ENCODE measurements at places on chromosomes 5 and 9.

DNA sequence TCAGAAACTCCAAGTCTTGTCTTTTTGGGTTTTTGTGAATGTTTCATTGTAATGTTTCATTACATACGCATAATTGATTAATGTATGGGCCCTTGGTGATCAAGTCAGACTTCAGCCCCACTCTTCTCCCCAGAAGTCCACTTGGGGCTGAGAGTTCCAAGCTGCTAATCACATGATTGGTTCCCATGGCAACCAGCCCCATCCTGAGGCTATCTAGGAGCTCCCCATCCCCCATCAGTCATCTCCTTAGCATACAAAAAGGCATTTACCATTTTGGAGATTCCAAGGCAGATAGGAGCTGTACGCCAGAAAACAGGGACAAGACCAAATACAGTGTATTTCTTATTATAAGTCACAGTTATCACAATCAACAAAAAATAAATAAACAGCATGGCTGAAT, 22.9 kb upstream of the SYK start:
- H3K4me1 ChIP-seq, result peaks cover 3% of the 10 kb centered on the region
- H3K27me3 ChIP-seq, result peaks cover 2% of the 10 kb centered on the region
- no peak overlapping the region for H3K4me3 ChIP-seq
- no peak overlapping the region for H3K27ac ChIP-seq

DNA sequence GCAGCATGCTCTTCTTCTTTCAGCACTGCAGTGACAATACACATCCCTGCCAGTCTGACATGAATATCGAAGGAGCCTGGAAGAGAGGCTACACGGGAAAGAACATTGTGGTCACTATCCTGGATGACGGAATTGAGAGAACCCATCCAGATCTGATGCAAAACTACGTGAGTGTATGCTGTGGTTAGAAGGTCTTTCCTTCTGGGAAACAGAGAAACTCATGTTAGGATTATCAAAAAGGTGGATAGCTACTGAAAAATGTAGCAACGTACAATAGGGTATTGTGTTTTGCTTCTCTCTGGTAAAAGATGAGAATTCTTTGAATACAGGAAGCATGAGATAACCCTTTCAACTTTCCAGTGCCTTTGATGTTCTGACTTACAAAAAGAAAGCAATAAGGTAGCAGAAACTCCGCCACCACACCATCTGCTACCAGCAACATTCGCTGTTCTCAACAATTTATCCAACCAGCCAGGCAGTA, 133.3 kb downstream of the PCSK5 start:
- H3K4me1 ChIP-seq, result peaks cover 18% of the 10 kb centered on the region
- H3K4me3 ChIP-seq, result no peak overlapping the region
- DNase-seq, result no peak
- H3K27me3 ChIP-seq, result no peaks in the 10 kb centered on the region
- H3K27ac ChIP-seq, result peak overlapping the region; percentile 21

DNA sequence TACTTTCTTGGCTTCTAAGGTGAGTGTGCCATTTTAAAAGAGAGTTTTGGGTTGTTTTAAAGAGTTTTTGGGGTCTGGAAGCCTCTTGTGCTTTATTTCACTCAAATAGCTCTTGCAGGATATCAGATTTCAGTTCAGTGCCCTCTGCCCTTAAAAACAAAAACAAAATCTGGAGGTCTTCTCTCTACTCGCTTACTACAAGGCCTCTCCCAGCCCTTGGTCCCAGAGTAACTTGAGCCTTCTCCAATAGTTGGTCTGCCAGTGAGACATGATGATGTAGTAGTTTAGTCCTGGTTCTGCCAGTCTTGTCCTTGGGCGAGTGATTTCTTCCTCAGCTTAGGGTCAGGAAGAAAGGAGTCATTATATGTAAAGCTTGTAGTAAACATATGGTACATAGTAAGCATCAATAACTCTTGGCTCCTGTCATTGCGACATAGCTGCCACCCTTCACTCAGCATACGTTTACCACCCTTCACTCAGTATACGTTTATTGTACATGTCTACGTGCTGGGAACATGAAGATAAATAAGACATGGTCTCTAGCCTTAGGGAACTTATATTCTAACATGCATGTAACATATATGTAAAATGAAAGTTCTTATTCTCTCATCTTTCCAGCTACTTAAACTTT, 147.6 kb downstream of the MAN2A1 start:
- H3K4me3 ChIP-seq, result no peak overlapping the region
- H3K27me3 ChIP-seq, result peaks cover 1% of the 10 kb centered on the region
- peaks cover 6% of the 10 kb centered on the region for H3K36me3 ChIP-seq
- no peak overlapping the region for H3K27ac ChIP-seq
- H3K4me1 ChIP-seq, result peaks cover 5% of the 10 kb centered on the region
- no peak for DNase-seq

- H3K36me3 ChIP-seq, result no peaks in the 10 kb centered on the region
- peaks cover 18% of the 10 kb centered on the region for H3K27me3 ChIP-seq
- H3K27ac ChIP-seq, result no peak overlapping the region
- H3K4me3 ChIP-seq, result no peak overlapping the region
- peaks cover 7% of the 10 kb centered on the region for H3K4me1 ChIP-seq
These were observed 27.4 kb downstream of the LHX2 start for GRCh38 chr9:124038790-124039633.

GRCh38 chr5:138033907-138034306, 1.0 kb upstream of the FAM13B start:
- H3K27ac ChIP-seq, result peak overlapping the region; percentile 63
- H3K27me3 ChIP-seq, result peaks cover 10% of the 10 kb centered on the region
- H3K4me3 ChIP-seq, result peak overlapping the region; percentile 92
- H3K36me3 ChIP-seq, result peaks cover 5% of the 10 kb centered on the region
- peaks cover 17% of the 10 kb centered on the region for H3K4me1 ChIP-seq

DNA sequence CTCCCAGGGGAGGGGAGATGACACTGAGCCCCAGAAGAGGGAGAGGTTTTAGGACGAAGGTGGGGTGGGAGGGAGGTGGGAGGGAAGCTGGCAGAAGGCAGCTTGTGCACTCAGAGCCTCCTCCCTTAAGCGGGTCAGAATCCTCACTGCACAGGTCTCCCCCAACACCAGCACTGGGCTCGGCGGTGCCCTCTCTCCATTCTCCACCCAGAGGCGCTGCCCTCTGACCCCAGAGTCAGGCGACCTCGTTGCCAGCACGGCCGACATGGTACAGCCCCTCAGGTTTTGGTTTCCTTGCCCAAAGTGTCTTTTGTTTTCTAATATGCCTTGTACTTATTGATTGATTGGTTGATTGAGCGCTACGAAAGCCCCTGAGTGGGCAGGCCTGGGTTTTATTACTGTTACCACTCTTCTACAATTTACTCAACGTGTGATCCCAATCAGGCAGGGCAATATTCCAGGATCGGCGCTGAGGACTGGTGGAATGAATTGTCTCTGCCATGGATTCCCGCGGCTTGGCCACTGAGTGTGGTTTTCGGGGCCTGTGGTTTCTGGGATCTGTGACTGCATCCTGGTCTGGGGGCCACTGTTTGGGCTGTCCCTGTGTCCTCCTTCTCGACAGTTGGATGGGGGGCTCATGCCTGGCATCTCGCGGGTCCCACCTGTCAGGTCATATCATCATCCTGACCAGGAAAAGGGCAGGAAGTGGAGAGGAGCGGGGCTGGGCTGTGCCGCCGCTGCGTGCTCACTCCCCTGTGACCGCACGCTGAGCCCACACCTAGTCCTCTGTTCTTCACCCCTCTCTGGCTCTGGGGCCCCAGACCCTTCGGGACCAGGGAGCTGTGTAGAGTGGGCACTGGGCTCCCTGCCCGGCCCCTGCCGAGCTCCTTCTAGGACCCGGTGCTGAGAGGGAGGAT, 9.6 kb upstream of the FCN2 start:
- no peak for DNase-seq
- no peaks in the 10 kb centered on the region for H3K36me3 ChIP-seq
- H3K4me3 ChIP-seq, result no peak overlapping the region
- no peak overlapping the region for H3K27ac ChIP-seq
- no peaks in the 10 kb centered on the region for H3K4me1 ChIP-seq
- peaks cover 3% of the 10 kb centered on the region for H3K27me3 ChIP-seq

DNA sequence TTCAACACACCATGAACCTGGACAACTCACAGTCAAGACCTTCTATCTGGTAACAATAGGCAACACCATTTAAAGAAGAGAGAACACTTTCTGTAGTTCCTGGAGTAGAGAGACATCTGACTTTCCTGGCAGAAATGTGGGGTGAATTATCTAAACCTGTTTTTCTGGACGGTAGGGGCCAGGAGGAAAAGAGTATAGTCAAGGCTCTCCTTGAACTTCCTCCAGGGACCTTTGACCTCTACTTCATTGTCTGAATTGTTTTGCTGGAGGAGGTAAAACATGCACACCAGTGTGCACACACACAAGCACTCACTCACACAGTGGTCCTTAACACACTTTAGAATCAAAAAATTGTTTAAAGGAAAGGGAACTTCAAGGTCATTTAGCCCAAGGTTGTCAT, 13.2 kb downstream of the S100Z start:
- no peak overlapping the region for H3K4me3 ChIP-seq
- no peak overlapping the region for H3K27ac ChIP-seq
- peaks cover 5% of the 10 kb centered on the region for H3K4me1 ChIP-seq
- no peaks in the 10 kb centered on the region for H3K27me3 ChIP-seq

DNA sequence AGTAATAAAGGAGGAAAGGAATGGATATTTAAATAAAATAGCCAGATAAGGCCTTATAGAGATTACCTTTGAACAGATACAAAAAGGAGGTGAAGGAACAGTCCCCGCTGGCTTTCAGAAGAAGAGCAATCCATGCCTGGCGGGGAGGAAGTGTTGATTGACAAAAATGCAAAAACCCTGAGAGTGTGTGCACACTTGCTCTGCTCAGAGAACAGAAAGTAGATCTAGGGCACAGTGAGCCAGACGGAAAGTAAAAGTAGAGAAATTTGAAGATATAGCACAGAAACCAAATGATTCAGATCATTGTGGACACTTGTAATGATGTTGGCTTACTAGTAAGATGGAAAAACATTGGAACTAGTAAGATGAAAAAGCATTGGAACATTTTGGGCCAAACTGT, 720.6 kb downstream of the PTPRD start:
- no peak overlapping the region for H3K27ac ChIP-seq
- peaks cover 2% of the 10 kb centered on the region for H3K27me3 ChIP-seq
- peaks cover 4% of the 10 kb centered on the region for H3K4me1 ChIP-seq
- no peak overlapping the region for H3K4me3 ChIP-seq

DNA sequence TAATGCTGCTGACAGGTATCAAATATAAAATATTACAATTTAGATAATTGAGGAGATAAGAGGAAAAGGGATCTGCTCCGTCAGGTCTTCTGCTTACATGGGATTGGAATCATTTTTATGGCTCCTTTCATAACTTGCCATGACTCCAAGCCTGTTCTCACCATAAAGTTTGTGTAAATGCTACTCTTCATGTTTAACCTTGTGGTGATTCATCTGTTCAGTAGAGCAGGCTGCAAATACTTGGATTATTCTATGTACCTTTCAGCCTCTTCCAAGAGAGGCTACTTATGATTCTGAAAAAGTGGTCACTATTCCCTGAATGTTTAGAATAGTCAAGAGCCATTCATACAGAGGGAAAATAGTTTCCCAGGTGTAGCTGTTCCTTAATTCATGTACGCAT, 66.9 kb downstream of the SLC44A1 start:
- H3K4me1 ChIP-seq, result peaks cover 42% of the 10 kb centered on the region
- no peak overlapping the region for H3K4me3 ChIP-seq
- no peak overlapping the region for H3K27ac ChIP-seq
- H3K36me3 ChIP-seq, result peaks cover 8% of the 10 kb centered on the region
- H3K27me3 ChIP-seq, result peaks cover 2% of the 10 kb centered on the region

- H3K27me3 ChIP-seq, result no peaks in the 10 kb centered on the region
- H3K4me3 ChIP-seq, result no peak overlapping the region
- no peak overlapping the region for H3K27ac ChIP-seq
- no peaks in the 10 kb centered on the region for H3K4me1 ChIP-seq
- no peaks in the 10 kb centered on the region for H3K36me3 ChIP-seq
These were observed 53.6 kb downstream of the S1PR3 start for GRCh38 chr9:89044881-89045280.

DNA sequence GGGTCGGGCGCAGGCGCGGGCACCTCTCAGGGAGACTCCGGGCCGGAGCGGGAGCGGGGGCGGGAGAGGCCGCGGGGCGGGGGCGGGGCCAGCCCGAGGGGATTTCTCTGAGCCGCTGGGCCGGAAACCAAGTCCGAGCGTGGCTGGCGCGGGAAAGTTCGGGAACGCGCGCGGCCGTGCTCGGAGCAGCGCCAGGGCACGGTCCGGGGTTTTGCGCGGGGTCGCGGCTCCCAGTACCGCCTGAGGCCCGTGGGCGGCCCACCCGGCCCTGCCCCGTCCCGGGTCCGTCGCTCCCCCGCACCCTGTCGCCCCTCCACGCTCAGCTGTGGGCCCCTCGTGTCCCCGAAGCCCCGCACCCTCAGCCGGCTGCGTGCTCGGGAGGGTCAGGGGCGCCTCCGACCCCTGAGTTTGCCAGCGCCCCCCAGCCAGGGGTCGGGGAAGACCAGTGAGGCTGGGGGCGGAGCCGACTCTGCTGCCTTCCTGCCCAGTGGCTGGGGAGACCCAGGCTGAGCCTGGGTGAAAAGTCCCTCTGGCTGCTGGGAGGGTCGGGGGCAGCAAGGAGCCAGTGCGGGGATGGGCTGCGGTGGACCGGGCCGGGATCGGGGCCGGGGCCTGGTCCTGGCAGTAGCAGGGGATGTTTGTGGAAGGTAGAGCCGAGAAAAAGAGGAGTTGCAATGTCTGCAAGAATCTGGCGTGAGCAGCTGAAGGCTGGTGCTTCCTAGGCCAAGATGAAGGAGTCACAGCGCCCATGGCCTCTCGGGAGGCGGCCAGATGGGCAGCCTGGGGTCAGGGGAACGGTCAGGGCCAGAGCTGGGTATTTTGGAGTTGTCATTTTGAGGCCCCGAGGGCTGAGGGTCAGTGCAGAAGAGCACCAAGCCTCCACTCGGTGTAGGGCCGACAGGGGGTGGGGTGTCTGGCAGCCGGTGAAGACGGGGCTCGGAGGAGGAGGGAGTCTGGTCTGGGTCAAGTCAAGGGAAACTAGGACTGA, 588 bp downstream of the TRAF2 start:
- H3K4me3 ChIP-seq, result peak overlapping the region; percentile 90
- H3K4me1 ChIP-seq, result peaks cover 6% of the 10 kb centered on the region
- H3K27me3 ChIP-seq, result peaks cover 8% of the 10 kb centered on the region
- DNase-seq, result peak; percentile 59
- no peak overlapping the region for H3K27ac ChIP-seq

GRCh38 chr5:174315471-174315870, 270.0 kb downstream of the NSG2 start:
- no peak overlapping the region for H3K4me3 ChIP-seq
- no peak for DNase-seq
- no peak overlapping the region for H3K27ac ChIP-seq
- no peaks in the 10 kb centered on the region for H3K36me3 ChIP-seq
- peaks cover 5% of the 10 kb centered on the region for H3K27me3 ChIP-seq

DNA sequence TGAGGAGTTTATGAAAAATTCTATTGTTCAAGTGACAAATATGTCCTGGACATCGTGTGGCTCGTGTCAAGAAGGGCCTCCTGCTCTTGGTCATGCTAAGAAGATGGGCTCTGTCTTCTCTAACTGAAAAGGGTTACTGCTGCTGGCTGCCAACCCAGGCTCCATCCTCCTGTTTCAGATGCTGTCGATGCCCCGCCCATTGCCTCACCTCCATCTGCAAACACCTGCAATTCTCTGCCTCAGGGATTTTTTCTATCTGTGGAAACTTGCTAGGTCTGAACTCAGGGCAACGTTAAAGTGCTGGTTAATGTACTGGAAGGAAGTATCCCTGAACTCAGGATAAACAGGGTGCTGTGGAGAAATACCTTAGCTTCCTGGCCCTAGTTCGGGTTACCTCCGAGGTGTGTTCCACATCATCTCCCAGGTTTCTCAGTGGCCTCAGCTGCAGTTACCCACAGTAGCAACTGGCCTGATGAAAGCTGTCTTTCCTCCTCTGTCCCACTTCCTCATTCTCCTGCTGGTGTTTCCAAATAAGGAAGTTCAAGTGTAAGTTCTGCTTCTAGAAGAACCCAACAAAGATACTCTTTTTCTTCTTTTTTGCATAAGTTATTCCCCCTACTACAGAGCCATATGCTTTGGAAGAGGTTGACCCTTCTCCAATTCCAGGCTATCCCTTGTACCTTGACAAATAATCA, 151.7 kb upstream of the SMIM23 start:
- no peaks in the 10 kb centered on the region for H3K36me3 ChIP-seq
- no peak for DNase-seq
- H3K4me1 ChIP-seq, result no peaks in the 10 kb centered on the region
- H3K27ac ChIP-seq, result no peak overlapping the region

Data from endothelial cell (in vitro differentiated cells).